Dermis blood vessel endothelial cell (primary cell): ENCODE measurements at places on chromosomes 16 and 17. TPM values are rescaled to one million over a fixed set of nuclear protein-coding genes. Genes with fewer than 3 reads are reported as not detected.

GRCh38 chr17:57271821-57272220 lies 15.5 kb downstream of the MSI2 start:
- no peak for DNase-seq

GRCh38 chr16:12245088-12245920 lies 268.8 kb downstream of the SNX29 start:
- DNase-seq = no peak

GRCh38 chr16:21116148-21116693 lies 34.4 kb downstream of the DNAH3 start:
- peak; percentile 55 for DNase-seq

GRCh38 chr17:35046740-35047283 lies 16.7 kb downstream of the RFFL start:
- peak; percentile 79 for DNase-seq

GRCh38 chr16:12098429-12099310 lies 122.1 kb downstream of the SNX29 start:
- DNase-seq = no peak

DNA sequence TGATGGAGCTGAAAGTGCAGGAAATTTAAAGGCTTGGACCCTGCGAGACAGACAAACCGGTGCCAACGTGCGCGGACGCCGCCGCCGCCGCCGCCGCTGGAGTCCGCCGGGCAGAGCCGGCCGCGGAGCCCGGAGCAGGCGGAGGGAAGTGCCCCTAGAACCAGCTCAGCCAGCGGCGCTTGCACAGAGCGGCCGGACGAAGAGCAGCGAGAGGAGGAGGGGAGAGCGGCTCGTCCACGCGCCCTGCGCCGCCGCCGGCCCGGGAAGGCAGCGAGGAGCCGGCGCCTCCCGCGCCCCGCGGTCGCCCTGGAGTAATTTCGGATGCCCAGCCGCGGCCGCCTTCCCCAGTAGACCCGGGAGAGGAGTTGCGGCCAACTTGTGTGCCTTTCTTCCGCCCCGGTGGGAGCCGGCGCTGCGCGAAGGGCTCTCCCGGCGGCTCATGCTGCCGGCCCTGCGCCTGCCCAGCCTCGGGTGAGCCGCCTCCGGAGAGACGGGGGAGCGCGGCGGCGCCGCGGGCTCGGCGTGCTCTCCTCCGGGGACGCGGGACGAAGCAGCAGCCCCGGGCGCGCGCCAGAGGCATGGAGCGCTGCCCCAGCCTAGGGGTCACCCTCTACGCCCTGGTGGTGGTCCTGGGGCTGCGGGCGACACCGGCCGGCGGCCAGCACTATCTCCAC lies at the start of gene NOG:
NOG (plus strand) TSS at position 54 of the 674 bp plus-strand sequence; CDS start at position 579, 525 bp downstream.
- DNase-seq = peak; percentile 74

DNA sequence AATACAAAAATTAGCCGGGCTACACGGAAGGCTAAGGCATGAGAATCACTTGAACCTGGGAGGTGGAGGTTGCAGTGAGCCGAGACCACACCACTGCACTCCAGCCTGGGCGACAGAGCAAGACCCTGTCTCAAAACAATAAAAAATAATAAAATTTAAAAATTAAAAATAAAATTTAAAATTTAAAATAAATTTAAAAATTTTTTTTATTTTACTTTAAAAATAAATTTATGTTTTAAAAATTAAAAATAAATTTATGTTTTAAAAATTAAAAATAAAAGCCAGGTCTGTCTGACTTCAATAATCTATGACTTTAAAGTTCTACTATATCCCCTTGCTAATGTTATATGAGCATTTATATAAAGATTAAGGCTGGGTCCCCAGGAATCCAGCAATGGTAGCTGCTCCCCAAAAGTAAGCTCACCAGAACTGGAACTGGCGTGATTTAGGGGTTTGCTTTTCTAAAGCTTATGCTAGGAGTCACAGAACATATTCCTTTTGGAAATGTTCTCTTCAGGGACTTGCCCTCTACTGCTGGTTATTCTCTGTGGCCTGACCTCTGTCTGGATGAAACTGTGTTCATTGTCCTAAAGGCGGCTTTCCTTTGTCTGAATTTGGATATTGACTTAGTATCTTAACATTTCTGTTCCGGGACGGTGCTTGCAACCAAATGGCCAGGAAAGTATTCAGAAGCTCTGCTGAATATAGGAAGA lies 140.2 kb upstream of the NOL11 start:
- peak; percentile 36 for DNase-seq

DNA sequence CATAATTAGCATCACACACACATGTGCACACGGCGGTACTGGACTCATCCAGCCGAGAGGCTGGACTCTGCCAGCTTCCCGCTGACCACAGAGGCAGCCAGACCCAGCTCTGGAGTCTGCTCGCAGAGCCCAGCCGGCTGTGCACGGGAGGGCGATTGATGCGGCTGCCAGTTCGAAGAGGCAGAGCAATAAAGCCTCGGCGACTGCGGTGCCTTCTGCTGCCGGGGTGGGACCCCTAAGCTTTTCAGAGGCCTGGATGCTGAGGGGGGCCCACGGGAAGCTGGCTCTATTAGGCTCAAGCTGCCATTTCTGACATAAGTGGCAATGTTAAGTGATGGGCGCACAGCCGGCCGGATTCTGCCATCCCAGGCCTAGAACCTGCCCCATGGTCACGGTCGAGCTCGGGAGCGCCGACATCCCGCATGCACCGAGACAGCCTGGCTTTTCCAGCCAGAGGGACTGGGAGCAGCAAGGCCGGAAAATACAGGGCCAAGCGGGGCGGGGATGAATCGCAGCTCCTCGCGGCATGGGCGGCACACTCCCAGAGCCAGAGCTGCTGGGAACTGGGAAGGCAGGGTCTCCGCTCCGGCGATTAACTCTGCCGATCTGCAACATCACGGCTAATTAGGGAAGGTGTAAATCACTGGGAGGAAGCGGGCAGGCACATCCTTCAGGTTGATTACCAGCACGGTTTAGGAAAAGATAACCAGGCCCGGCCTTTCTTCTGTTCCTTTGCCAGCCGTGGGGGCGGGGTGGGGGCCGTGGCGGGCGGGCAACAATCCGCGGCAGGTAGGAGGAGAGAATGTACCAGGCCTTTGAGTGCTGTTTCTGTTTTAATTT lies 57.7 kb downstream of the TBC1D16 start:
- DNase-seq = peak; percentile 33

DNA sequence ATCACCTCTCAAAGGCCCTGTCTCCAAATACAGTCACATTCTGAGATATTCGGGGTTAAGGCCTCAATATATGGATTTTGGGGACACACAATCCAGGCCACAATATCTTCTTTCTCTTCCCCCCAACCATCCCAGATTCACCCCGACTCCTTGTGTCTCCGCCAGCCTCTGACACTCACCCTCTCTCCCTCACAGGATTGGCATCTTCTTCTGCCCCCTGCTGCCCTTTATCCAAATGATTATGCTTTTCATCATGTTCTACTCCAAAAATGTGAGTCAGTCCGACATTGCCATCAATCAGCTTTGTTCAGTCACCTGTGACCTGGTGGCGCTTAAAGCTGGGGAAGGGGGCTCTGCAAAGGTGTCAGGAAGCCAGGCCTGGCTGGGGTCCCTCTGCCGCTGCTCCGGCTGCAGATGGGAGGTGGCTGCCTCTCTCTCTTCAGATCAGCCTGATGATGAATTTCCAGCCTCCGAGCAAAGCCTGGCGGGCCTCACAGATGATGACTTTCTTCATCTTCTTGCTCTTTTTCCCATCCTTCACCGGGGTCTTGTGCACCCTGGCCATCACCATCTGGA lies 35.1 kb downstream of the GDE1 start:
- DNase-seq = no peak

DNA sequence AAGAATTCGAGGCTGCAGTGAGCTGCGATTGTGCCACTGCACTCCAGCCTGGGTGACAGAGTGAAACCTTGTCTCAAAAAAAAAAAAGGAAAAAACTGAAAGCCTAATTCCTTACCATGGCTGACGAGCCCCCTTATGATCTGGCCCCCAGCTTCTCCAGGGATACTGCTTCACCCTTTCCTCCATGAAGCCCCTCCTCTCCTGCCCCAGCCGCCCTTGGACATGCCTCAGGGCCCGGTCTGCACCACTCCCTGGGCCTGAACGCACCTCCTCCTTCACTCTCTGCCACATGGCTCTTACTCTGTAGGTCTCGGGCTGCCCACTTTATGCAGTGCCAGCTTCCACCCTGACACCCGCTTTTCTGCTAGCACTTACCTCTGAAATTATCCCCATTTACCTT lies 65.3 kb downstream of the COG7 start:
- DNase-seq = no peak

- DNase-seq = no peak
Measured at GRCh38 chr17:38741461-38741860, 6.7 kb downstream of the PCGF2 start.

GRCh38 chr17:66777689-66778225 lies 57.2 kb upstream of the CACNG5 start:
- DNase-seq = no peak

DNA sequence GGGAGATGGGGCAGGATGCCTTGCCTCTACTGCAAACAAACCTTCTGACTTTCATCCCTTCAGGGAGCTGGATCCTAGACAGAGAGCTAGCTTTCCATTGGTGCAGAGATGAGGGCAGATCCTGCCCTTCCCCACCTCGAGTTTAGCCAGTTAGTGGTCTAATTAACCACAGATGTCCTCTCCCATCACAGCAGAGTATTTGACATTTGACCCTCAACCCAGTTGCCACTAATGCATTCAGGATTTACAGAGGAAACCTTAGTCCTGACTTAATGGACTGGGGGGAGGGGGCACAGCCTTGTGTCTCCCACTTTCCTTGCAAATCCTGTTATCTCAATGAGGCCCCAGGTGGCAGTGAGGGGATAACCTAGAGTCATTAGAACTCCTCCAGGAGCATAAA lies 10.2 kb downstream of the PIP4K2B start:
- DNase-seq = no peak

- DNase-seq = no peak
Measured at GRCh38 chr17:78276098-78276887, 44.9 kb downstream of the TMEM235 start.

GRCh38 chr16:85860413-85861094 lies 38.4 kb upstream of the IRF8 start:
- DNase-seq = no peak

DNA sequence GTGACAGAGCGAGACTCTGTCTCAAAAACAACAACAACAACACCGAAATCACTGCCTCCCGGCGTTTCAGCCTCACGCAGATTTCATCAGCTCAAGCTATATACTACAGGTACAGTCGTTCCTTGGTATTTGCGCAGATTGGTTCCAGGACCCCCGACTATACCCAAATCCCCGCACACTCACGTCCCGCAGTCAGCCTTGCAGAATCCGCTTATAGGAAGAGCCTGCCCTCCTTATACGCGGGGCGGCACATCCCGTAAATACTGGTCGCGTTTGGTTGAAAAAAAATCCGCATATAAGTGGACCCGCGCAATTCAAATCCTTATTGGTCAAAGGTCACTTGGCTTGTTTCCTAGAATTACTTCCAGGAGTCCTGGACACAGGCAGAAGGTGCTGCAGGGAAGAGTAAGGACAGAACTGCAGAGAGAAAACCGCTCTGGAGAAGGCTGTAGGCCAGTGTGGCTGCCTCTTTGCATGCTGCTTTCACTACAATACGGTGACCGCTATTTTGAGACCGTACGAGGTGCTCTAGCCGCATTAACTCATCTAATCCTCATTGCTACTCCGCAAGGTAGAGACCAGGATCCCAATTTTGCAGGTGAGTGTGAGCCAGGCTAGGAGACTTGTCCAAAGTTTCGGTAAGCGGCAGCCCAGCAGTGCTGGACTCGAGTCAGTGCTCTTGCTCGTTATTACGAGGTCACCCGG lies 718 bp downstream of the NDUFAB1 start:
- peak; percentile 29 for DNase-seq

The ST6GALNAC2 gene
- total RNA-seq = 0.28 and 0.51 TPM in 2 replicates

The ATP2C2 gene
- total RNA-seq = not detected in 2 replicates

The SHCBP1 gene
- 9.7 and 41.9 TPM in 2 replicates for total RNA-seq

The KREMEN2 gene
- total RNA-seq = not detected in 2 replicates

The MVP gene
- total RNA-seq = 222 and 262 TPM in 2 replicates

The RAC3 gene
- total RNA-seq = 9.0 and 14.0 TPM in 2 replicates

The ATP2A1 gene
- total RNA-seq = not detected in 2 replicates

The GFOD2 gene
- 69.8 and 88.1 TPM in 2 replicates for total RNA-seq

The MAP2K6 gene
- total RNA-seq = 4.9 and 14.2 TPM in 2 replicates

The PMFBP1 gene
- total RNA-seq = 0.05 TPM in 1 of 2 replicates, not detected in the other

The PIRT gene
- not detected in 2 replicates for total RNA-seq

The SOST gene
- total RNA-seq = 0.05 TPM in 1 of 2 replicates, not detected in the other

The BCO1 gene
- not detected in 2 replicates for total RNA-seq

The CDH1 gene
- total RNA-seq = under 0.01 and 0.17 TPM in 2 replicates

The FAM20A gene
- total RNA-seq = not detected in 2 replicates

The MMP28 gene
- 14.1 and 38.1 TPM in 2 replicates for total RNA-seq
